ENCODE measurements at places on chromosomes 2 and 18.

DNA sequence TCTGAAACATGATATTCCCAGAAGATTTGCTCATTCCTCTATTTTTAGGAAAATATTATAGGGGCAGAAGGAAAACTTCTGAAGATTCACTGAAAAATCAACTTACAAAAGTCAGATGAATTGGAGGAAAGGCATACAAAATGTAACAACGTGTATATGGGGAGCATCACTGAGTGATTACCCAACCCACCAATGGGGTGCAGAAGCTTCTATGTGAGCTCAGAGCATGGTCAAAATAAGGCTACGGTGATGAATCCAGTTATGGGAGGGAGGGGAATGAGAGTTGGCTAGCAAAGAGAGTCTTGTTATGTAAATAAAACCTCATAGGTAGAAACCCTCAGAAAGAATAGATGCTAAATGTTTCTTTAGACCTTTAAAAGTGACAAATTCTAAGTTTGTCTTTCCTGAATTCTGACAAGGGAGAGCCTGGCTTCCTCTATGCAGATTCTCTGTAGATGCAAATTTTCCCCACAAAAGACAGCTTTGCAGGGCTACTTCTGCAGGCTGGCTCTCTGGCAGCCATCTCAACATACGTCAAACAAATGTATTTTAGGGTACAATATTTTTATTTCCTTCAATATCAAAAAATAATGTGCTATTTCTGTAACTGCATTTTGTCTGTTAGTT lies 171.4 kb upstream of the NDUFV2 start:
- no peak for DNase-seq

GRCh38 chr18:43719267-43719795 lies 442.0 kb upstream of the SYT4 start:
- DNase-seq = no peak

DNA sequence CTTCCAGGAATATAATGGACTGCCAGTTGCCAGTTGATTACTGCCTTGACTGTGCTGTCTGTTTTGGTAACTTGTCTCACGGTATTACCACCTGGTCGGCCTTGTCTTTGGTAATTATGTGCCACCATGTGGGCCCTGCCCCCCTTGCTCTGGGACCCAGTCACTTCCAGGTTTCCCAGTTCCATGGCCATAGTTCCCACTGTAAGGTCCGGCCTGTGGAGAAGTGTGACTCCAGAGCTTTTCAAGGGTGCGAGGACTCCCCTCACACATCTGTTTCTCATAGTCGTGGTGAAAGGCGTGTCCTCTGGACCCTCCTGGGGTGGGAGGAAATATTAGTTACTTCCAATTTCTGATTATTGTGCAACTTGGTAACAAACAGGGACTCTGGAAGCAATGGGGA lies 150.5 kb downstream of the SEPTIN10 start:
- no peak for DNase-seq

DNA sequence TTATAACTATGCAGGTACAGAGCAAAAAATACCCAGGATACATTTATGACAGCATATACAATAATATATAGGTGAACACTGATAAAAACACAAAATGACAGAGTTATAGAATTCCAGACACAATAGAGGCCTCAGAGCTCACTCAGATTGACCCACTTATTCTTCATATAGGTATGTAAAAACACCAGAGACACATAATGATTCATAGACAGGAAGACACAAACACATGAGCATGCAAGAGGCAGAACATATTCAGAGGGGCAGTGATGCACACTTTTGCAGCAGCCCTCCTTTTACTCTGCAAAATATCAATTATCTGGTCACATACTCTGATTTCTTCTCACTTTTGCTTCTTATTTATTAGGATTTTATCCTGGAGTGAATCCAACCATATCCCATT lies 633.3 kb upstream of the ACVR2A start:
- DNase-seq = no peak

GRCh38 chr2:187055463-187055862 lies 206.5 kb upstream of the ZSWIM2 start:
- DNase-seq = no peak

- no peak for DNase-seq
Measured at GRCh38 chr2:88669482-88670214, 21.8 kb upstream of the RPIA start.

All from H54 (cell line).